Neural crest cell (in vitro differentiated cells): ENCODE measurements at places on chromosomes 7 and 10. TPM values are rescaled to one million over a fixed set of nuclear protein-coding genes. Genes with fewer than 3 reads are reported as not detected.

DNA sequence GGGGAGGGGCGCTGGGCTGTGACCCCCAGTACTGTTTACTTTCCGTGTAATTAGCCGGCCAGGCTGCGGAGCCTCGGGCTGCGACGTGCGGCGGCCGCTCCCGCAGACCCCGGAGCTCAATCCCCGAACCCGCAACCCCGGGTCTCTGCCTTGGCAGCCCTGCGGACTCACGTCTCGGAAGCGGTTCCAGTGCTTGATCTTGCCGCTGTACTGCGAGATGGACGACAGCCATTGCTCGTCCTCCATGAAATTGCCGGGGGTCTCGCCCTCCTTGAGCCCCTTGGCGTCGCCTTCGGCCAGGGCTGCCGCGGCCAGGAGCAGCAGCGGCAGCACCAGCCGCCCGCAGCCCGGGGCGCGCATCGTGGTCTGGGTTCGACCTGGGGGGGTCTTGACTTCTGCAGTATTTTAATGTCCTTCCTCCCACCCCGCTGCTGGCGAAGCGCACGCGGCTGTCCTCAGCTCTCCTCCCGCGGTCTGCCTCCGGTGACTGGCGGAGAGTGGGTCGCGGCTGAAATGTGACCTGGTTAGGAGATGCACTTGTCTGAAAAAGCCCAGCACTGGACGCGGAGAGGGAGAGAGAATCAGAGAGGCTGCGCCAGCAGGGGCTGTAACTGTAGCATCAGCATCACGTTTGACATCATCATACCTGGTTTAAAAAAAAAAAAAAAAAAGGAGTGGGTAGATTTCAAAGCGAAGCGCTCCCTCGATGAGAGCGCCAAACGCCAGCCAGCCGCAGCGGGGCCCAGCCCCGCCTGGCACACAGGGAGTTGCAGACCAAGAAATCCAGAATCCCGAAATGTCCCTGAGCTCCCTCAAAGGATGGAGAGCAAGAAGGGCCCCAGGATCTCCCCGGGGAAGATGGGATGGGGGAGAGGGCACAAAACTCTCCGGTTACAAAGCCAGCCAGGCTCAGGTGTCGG is at the start of gene SPOCK2:
TSS of gene SPOCK2 (minus strand) at position 583 of the 920 bp plus-strand sequence. CDS start at position 360, 223 bp downstream.
- DNase-seq: no peak

GRCh38 chr7:45921699-45922519 is 837 bp upstream of the IGFBP3 start:
- DNase-seq: peak; percentile 87

GRCh38 chr7:102471791-102472125 is 7.0 kb downstream of the POLR2J start:
- no peak for DNase-seq

DNA sequence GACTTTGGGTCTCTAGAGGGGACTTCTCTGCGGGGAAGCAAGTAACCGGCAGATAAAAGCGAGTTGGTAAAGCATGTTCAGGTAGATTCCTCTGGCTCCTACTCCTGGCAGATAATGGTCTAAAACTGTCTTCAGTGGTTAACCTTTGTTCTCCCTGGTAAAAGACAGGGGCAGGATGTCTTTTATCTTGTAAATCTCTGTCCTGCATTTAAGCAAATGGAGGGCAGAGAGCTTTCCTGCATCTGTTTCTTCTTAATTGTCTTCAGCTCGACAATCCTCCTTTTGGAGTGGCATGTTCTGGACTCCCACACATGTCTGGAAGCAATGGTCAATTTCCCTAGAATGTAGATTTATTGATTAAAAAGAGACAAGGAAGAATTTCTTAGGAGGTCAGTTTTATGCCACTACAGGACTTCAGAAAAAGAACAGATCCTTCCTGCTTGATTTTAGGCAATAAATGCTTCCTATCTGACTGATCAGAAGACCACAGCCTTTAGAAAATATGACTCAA is 16.6 kb downstream of the C7orf33 start:
- no peak for DNase-seq

Gene SEMA3D
- total RNA-seq: 22.7 and 26.3 TPM in 2 replicates
